Body of pancreas (tissue), 4 donors: ENCODE measurements at places on chromosomes 6 and 20. TPM values are rescaled to one million over a fixed set of nuclear protein-coding genes. Genes with fewer than 3 reads are reported as not detected.

The OR2J3 gene
- not detected for total RNA-seq

- no peak for DNase-seq
Measured at GRCh38 chr6:110813338-110814101, 1.7 kb downstream of the CDK19 start.

DNA sequence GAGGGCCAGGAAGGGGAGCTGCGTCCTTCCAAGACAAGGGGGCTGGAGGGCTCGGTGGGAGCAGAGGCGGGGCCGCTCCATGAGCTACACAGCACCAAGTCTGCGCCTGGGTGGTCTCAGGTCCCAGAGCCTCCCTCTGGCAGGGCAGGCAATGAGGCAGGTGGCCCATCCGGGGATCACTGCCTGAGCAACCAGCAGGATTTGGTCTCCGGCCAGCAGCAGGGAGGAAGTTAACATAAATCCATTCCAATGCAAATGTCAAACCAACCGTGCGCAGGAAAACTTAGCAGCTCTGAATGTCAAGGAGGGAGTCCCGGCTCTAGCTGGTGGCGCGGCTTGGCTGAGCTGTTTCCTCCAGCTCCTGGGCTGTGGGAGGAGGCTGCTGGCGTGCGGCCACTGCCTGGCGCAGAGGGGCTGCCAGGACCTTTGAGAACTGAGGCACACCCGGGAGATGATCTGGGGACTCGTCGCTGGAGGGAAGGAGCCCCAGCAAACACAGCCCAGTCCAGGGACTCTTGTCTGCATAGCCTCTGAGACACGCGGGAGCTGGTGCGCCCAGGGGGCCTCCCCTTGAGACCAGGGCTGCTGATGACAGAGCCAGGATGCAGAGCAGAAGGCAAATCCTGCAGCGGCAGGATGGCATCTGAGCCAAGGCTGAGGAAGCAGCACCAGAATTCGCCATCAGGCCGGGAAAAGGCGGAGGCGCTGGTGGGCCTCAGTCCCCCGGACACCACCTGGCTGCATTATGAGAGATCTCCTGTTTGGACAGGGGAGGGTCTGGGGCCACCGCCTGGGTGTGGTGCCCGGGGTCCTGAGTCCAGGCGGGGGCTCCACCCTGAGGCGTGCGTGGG is 33.1 kb upstream of the CHRNA4 start:
- no peak for DNase-seq

The HLA-DQA1 gene
- 10.4 TPM for total RNA-seq

GRCh38 chr6:5630636-5631035 is 369.3 kb downstream of the FARS2 start:
- DNase-seq, result no peak

- DNase-seq, result peak; percentile 87
Measured at GRCh38 chr6:32970413-32971241, 2.2 kb downstream of the BRD2 start.

GRCh38 chr6:30091577-30092381 is 16.2 kb upstream of the RNF39 start:
- DNase-seq, result no peak

The LAMA4 gene
- total RNA-seq, result 10.6 TPM

- no peak for DNase-seq
Measured at GRCh38 chr20:8492173-8492572, 360.1 kb downstream of the PLCB1 start.

- peak; percentile 41 for DNase-seq
Measured at GRCh38 chr20:16262594-16262993, 310.7 kb downstream of the KIF16B start.

The LY6G6F gene
- total RNA-seq, result not detected

The GNAS-AS1 gene
- 3.0 TPM for total RNA-seq

- DNase-seq, result no peak
Measured at GRCh38 chr6:20511852-20512251, 22.4 kb upstream of the CDKAL1 start.

- no peak for DNase-seq
Measured at GRCh38 chr6:38755207-38755606, 40.1 kb downstream of the DNAH8 start.

The PRRC2A gene
- total RNA-seq, result 57.4 TPM

DNA sequence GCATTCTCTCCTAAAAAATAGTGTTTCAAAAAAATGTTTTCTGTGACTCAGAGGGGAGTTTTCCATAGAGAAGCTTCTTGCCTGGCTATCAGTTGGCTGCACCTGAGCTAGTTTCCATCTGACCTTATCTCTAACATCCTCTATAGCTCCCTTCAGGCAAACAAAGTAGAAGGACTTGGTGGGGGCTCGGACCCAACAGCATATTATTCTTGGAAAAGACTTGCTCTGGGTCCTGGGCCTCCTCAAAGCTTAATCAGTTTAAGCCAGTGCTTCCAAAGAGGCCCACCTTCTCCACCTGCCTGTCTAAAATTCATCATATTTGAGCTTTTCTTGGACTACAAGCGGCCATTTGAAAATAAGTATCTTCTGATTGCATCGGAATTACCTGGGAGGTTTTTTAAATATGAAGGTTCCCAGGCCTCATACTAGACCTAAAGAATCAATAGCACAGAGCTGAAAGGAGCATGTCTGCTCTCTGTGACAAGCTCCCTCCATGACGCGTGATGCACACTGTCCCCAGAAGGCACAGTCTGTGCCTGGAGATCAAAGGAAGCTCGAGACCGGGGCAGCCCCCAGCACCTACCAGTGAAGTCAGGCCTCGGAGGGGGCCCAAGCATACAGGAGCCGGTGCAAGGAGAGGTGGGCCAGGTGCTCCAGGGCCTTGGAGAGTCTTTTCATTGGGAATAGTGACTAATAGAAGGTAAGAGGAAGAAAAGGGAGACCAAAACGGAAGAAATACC is 80.6 kb upstream of the HIVEP1 start:
- DNase-seq, result no peak
